Activated CD4-positive, alpha-beta T cell treated with anti-CD3 and anti-CD28 coated beads, Interleukin-2, Interleukin-6, amounts not matched to agents 100 ng/mL and 50 ng/mL, durations not matched to agents 16 hours and 8 hours (primary cell): ENCODE measurements at places on chromosomes 6 and 20.

- no peak for DNase-seq
These were observed 1.8 kb downstream of the ZBTB12 start for GRCh38 chr6:31899882-31900722.

DNA sequence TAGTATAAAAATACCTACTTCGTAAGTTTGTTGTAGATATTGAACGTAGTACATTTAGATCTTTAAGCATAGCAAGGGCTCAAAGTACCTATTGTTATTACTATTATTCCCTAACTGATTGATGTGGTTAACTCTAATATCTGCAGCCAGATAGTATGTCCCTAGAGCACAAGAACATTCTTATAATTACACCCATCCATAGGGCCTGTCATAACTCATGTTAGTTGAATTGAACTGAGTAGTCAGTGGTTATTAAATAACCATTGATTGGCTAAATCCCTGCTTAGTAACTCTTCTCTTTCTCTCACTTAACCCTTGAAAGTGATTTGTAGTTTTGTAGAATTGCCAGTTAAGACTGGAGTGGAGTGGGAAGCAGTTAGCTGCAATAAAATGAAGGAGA is 207.5 kb upstream of the HS3ST5 start:
- DNase-seq = no peak

DNA sequence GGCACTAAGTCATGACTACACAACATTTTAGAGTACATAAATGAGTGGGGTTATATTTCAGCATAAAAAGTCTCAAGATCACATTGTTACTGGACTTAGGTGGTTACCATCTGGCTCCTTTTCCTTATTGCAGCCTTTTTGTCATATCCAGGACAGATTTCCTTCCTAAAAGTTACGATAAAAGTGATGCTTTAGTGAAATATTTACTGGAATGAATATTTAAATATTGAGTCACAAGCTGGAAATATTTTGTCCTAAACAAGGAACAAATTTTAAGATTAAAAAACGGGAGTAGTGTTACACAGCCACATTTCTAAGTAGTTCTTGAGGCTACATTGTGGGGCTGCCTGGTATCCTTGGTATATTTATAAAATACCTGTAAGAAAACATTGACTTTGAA is 52.2 kb downstream of the CDC40 start:
- DNase-seq = no peak

DNA sequence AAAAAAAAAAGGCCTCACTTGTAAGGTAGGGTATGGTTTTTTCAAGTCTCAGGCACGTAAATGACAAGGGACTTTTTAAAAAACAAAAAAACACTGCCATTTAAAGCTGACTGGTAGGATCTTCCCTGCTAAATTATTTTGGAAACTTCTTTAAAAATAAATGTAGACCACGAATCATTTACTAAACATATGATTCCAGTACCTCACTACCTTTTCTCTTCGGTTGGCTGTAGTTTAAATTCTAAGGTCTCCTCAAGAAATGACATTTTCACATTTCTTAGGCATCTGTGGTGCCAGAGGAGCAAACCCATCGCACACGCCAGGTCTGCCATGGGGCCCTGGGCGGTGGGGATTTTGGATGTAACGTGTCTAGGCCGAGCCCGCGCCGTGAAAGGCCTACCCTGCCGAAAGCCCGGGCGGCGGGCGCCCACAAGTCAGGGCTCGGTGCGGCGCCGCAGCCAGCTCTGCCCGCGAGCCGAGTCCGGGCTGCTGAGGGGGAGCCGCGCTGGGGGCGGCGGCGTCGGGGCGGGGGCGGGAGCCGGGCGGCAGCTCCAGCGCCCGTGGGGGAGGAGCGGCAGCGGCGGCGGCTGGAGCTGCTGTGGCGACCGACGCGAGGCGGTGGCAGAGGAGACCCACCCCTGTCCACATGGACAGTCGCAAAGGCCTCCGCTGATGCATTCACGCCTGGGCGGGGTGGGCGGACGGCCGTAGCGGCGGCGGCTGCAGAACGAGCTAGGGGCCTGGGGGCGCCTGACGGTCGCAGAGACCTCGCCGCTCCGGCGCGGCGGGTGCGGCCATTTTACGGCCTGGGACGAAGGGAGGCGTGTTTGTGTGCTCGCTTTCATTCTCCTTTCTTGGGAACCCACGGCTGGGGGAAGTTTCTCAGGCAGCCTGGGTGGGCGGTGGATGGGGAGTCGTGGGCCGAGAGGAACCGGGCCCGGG is at the start of gene SENP6:
Gene SENP6, plus strand, starts transcription at position 577 of the 942 bp plus-strand sequence. CDS start 645 bp downstream, outside the sequence.
- DNase-seq = peak; percentile 75

GRCh38 chr6:81304466-81304865 is 448.0 kb downstream of the TENT5A start:
- no peak for DNase-seq

DNA sequence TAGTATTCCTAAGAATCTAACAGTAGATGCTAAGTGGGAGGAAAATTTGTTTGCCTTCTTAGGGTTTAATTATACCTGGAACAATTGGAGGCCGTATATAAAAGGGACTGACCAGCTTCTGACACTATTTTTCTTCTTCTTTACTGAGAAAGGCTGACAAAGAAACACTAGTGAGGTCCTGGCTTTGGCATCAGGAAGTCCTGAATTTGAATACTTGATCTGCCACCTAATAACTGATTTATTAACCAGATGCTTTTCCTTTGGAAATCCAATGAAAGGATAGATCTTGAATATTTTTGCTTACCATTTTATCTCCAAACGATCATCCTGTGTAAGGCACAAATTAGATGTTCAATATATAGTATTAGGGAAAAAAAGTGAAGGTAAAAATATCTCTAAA is 382.5 kb downstream of the CENPW start:
- no peak for DNase-seq

- no peak for DNase-seq
These were observed 502.1 kb upstream of the CDH4 start for GRCh38 chr20:60749804-60750602.

GRCh38 chr6:125808060-125808459 is 17.3 kb downstream of the NCOA7 start:
- no peak for DNase-seq

GRCh38 chr6:104589940-104590339 is 269.8 kb downstream of the HACE1 start:
- DNase-seq = no peak

DNA sequence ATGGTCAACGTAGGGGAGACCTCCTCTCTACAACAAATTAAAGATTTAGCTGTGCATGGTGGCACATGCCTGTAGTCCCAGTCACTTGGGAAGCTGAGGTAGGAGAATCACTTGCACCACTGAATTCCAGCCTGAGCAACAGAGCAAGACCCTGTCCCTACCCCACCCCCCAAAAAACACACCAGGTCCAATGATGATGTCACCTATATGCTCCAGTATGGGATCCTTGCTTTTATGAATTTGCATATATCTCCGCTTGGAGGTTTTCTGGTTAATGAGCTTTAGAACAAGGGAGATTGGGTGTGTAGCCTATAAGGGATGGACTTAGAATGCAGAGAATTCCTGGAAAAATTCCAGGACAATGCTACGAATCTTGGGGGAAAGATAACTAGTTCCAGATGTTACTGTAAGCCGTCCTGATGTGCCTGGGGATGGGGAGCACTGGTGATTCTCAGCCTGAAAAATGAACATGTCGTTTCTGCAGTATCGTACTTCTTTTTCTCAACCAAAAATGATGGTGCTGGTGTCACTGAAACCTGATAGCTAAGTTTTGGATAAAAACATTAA is 61.1 kb downstream of the ZBTB2 start:
- no peak for DNase-seq

- DNase-seq = no peak
These were observed 25.5 kb downstream of the MRAP2 start for GRCh38 chr6:84059082-84059481.

DNA sequence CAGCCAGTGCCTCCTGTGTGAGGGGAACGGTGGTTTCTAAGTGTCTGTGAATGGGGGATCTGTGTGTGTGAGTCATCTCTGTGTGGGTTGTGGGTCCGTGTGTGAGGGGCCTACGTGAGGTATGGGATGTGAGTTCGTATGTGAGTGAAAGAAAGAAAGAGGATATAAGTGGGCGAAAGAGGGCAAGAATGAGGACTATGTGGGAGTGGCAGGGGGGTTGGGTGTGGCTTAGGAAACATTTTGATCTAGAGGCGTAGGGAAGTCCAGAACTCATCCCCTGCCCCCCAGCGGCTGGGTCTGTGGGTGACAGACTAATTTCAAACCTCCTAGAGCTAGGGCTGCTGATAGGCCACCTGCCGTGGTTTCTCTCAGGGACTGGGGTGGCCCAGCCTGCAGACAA is 35.5 kb downstream of the DHX35 start:
- DNase-seq = peak; percentile 87

DNA sequence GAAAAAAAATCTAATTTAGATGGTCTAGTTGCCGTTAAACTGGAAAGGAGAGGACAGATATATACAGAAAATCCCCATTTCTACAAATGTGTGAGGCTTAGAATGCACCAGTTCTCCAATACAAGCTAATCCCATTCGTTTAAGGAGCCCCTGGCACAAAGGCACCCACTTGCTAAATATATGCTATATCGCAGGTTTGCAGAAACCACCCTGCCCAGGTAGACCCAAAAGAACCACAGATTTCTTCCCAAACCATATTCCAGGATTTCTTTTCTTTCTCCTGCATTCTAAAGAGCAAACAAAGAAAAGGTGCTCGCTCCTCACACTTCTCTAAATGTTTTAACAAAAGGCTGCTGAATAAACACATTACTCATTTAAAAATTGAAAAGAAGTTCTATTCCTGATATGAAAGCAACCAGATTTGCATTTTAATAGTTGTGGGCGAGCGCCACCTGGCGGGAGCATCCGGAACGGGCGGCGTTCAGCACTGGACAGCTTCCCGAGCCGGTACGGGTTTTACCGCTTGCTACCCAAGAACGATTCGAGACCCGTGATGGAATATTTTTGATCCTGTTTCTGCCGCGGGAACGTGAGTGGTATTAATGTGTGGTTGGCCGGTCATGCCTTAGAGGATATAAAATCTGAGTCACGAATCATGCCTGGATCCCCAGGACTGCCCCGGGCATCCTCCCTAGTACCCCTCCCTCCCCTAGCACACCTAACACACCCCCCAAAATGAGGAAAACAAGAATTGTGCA is 2.1 kb downstream of the PTPRT start:
- DNase-seq = peak; percentile 78

GRCh38 chr6:489001-489400 is 97.4 kb downstream of the IRF4 start:
- no peak for DNase-seq

DNA sequence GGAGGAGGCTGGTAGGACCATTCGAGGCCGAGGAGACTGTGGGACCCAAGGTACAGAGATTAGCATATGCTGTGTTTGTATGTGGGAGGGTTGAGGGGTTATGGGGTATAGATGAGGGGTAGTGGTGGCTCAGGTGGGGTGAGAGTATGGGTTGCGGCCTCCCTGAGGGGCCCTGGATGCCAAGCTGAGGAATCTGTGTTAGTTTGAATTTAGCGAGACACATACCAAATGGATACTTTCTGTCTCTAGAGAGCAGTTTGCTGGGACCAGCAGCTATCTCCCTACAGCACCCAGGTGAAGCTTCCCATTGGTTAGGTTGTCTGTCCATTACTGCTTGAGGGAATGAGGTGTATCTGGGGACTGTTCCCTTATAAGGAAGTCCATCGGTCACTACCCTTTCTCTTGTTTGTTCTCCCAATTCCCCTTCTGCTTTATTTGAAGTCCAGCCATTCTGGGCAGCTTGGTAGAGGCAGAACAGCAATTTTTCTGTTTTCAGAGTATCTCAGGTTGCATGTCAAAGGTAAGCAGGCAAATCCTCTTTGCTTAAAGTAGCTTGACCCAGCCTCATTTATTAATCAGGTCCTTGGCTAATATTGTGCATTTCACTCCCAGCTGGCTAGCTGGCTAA is 15.2 kb downstream of the CHMP4B start:
- no peak for DNase-seq
